ENCODE measurements at places on chromosomes 6 and 20. TPM values are rescaled to one million over a fixed set of nuclear protein-coding genes. Genes with fewer than 3 reads are reported as not detected.

- no peak for DNase-seq
Observed at GRCh38 chr6:7649037-7649810, 59.2 kb downstream of the SNRNP48 start.

- no peak for DNase-seq
Observed at GRCh38 chr6:35967076-35967774, 46.3 kb upstream of the SRPK1 start.

GRCh38 chr6:54695815-54696214, 150.8 kb upstream of the FAM83B start:
- no peak for DNase-seq

C20orf204 gene
- 0.17 TPM for total RNA-seq

TCF15 gene
- total RNA-seq = not detected

All from LHCN-M2 (cell line).